ENCODE measurements at places on chromosomes 13 and 19. TPM values are rescaled to one million over a fixed set of nuclear protein-coding genes. Genes with fewer than 3 reads are reported as not detected.

DNA sequence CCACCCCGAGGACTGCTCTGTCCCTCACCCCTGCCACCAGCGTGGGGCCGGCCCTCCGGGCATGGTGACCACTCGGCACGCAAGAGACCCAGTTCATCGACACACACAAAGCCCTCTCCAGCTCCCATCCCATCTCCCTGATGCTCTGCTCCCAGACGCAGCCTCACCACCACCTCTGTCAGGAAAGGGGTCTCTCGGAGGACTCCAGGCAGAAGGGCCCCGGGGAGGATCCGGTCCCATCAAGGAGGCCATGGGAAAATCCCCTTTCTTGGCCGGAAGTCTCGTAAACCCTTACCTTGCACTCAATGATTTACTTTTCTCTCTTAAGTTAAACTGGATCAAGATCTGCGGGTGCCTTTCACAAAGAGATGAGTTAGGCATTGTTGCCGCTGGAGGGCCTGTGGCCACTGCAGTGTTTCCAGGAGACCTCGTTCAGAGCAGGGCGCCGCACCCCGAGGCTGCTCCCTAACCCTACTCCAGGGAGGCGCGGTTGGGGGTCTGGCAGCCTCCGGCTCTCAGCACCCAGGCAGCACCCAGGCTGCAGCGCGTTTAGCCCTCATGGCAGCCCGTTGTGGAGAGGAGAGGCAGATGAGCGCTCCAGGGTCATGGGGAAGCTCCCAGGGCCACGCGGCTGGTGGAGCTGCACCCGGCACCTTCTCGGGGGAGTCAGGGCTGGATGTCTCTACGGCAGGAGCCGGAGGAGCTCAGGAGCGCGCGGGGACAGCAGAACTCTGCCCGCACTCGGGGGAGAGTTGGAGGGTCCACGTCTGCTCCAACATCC is 31.0 kb downstream of the C2CD4C start:
- H3K27me3 ChIP-seq, result peaks cover 6% of the 10 kb centered on the region
- H3K4me1 ChIP-seq, result no peaks in the 10 kb centered on the region
- H3K36me3 ChIP-seq, result peaks cover 8% of the 10 kb centered on the region
- no peak overlapping the region for H3K4me3 ChIP-seq

DNA sequence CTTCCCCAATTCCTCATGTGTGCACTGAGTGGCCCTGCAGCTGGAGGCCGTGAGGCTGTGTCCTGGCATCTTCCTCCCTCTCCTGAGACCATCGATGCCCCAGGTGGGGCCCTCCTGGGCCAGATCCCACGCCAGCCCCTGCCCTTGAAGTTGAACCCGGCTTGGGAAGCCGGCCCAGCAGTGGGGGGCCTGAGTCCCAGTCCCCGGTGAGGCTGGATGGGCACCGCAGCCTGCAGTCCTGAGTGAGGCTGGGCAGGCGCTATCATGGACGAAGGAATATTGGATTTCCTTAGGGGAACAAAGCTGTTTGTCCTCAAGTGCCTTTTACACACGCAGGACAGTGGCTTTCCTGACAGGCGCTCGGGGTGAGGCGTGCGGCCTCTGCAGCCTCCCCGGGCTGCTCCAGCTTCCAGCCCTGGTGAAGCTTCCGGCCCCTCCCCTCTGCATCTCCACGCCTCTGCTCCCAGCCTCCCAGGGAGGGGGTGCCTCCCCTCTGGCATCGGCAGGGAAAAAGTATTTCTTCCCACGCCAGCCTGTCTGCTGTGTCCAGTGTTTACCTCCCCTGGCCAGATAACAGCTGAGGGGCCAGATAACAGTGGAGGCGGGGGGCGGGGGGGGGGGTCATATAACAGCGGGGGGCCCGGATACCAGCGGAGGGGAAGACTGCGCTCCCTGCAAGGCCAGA is 159.5 kb downstream of the KDM4B start:
- no peak for DNase-seq
- no peak overlapping the region for H3K27ac ChIP-seq
- H3K4me1 ChIP-seq, result peaks cover 19% of the 10 kb centered on the region

GRCh38 chr13:43838909-43839308 is 40.6 kb downstream of the CCDC122 start:
- H3K36me3 ChIP-seq, result peaks cover 5% of the 10 kb centered on the region
- no peak for DNase-seq
- peaks cover 1% of the 10 kb centered on the region for H3K27me3 ChIP-seq
- no peak overlapping the region for H3K4me3 ChIP-seq

Gene RYR1
- total RNA-seq, result 117 TPM

Gene COL4A1
- total RNA-seq, result 14.6 TPM

GRCh38 chr13:40479196-40479845 is 187.1 kb downstream of the FOXO1 start:
- peaks cover 2% of the 10 kb centered on the region for H3K36me3 ChIP-seq
- DNase-seq, result no peak
- no peaks in the 10 kb centered on the region for H3K4me1 ChIP-seq
- H3K27me3 ChIP-seq, result peaks cover 4% of the 10 kb centered on the region

- H3K27me3 ChIP-seq, result peaks cover 4% of the 10 kb centered on the region
- H3K36me3 ChIP-seq, result no peaks in the 10 kb centered on the region
- no peak overlapping the region for H3K4me3 ChIP-seq
- H3K27ac ChIP-seq, result no peak overlapping the region
- H3K4me1 ChIP-seq, result no peaks in the 10 kb centered on the region
- no peak for DNase-seq
These were observed 7.2 kb upstream of the ASPDH start for GRCh38 chr19:50520822-50521465.

Gene S1PR4
- total RNA-seq, result not detected

Gene KCNJ14
- 1.0 TPM for total RNA-seq

Gene F10
- total RNA-seq, result 0.74 TPM

Gene ATP12A
- not detected for total RNA-seq

Gene LILRB3
- total RNA-seq, result not detected

Gene KLK3
- total RNA-seq, result not detected

Gene MYH14
- 0.59 TPM for total RNA-seq

- H3K4me3 ChIP-seq, result no peak overlapping the region
- H3K36me3 ChIP-seq, result no peaks in the 10 kb centered on the region
- peak; percentile 34 for DNase-seq
- no peak overlapping the region for H3K27ac ChIP-seq
- peaks cover 2% of the 10 kb centered on the region for H3K4me1 ChIP-seq
These were observed 52.0 kb downstream of the GNG7 start for GRCh38 chr19:2650515-2650914.

- H3K4me3 ChIP-seq, result no peak overlapping the region
These were observed 8.5 kb upstream of the ZNF83 start for GRCh38 chr19:52646571-52647217.

Gene CCDC122
- total RNA-seq, result 5.3 TPM

DNA sequence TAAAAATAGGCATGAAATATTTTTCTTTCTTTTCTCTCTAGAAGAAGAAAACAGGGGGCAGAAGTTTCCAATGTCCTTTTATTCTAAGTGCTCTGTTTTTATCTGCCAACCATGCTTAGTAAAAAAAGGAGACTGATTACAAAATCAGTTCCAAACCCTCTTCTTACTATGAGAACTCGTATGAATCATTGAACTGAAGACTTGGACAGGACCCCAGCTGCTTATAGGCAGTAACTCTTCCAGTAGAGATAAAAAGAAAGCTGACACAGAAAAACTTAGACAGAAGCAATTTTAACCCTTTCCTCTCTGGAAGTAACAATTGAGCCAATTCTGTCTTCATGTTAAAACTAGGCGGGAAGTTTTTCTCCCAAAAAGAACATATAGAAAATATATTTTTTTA is 24.5 kb upstream of the FREM2 start:
- no peaks in the 10 kb centered on the region for H3K36me3 ChIP-seq
- H3K27ac ChIP-seq, result no peak overlapping the region
- no peak for DNase-seq
- H3K4me1 ChIP-seq, result peaks cover 2% of the 10 kb centered on the region

DNA sequence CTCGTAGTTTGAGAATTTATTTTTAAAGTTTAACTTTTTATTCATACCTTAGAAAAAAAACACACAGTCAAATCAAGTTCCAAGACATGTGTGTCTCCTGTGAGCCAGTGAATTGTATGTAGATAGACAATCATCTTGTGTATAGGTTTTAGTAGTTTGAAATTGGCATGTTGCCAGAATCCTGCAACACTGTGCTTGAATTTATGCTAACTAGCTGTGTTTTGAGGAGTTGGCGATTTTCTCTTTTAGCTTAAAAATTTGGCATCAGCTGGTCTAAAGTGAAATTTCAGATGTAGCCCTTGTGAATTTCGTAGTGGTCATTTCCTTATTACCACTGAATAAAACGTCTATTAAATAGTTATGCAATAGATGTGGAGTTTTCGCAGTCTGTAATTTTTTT is 213.2 kb downstream of the ATP8A2 start:
- no peak overlapping the region for H3K4me3 ChIP-seq
- no peaks in the 10 kb centered on the region for H3K36me3 ChIP-seq
- no peak for DNase-seq

- no peaks in the 10 kb centered on the region for H3K36me3 ChIP-seq
- H3K4me1 ChIP-seq, result peaks cover 11% of the 10 kb centered on the region
- no peak overlapping the region for H3K4me3 ChIP-seq
- no peak for DNase-seq
- no peaks in the 10 kb centered on the region for H3K27me3 ChIP-seq
These were observed 572.0 kb downstream of the IRS2 start for GRCh38 chr13:109214393-109214792.
